Ecto neural progenitor cell (in vitro differentiated cells): ENCODE measurements at places on chromosomes 1 and 21.

DNA sequence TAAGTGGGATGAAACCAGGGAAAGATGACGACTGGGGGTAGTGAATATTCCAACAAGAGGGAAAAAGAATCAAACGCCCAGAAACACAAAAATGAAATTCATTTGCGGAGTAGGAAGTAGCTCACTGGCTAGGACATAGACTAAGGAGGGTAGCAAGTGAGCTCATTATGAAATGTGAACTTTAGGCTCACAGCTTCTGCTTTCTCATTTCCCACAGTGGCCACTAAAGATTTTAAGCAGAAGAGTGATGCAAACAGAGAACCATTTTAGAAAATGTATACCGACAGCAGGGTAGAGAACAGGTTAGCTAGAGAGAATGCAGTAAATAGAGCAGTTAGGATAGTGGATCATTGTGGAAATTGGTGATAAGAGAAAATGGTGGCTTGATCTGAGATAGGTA lies 3.5 kb downstream of the CD48 start:
- no peak for DNase-seq

- DNase-seq: no peak
These were observed 661.8 kb upstream of the CXADR start for GRCh38 chr21:16851054-16851453.

GRCh38 chr21:38908537-38908936 lies 102.8 kb downstream of the ETS2 start:
- no peak for DNase-seq

- DNase-seq: no peak
These were observed 25.3 kb downstream of the SLC30A7 start for GRCh38 chr1:100921110-100921706.

DNA sequence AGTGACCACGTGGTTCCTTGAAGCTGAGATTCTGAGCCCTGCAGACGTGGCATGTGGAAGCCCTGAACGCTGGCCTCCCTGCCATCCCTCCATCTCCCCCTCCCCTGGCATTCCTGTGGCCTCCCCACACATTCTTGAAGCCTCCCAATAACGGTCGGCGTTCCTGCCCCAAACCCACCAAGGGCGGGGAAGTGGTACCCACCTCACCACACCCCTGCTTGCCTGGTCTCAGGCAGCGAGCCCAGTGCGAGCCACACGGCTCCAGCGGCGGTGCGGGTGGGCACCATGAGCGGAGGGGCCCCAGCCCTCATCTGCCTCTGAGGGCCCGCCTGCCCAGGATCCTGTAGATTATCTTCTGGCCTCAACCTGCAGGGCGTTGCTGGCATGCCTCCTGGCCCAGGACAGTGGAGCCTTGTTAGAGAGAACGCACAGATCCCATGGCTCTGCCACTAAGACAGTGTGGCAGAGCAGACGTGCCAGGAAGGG lies 20.6 kb upstream of the PRELP start:
- DNase-seq: no peak

GRCh38 chr1:173856903-173857302 lies 10.9 kb downstream of the GAS5 start:
- DNase-seq: no peak

- peak; percentile 42 for DNase-seq
These were observed 17.2 kb upstream of the C8A start for GRCh38 chr1:56837244-56837939.

GRCh38 chr1:214002472-214002871 lies 14.7 kb downstream of the PROX1 start:
- DNase-seq: no peak

DNA sequence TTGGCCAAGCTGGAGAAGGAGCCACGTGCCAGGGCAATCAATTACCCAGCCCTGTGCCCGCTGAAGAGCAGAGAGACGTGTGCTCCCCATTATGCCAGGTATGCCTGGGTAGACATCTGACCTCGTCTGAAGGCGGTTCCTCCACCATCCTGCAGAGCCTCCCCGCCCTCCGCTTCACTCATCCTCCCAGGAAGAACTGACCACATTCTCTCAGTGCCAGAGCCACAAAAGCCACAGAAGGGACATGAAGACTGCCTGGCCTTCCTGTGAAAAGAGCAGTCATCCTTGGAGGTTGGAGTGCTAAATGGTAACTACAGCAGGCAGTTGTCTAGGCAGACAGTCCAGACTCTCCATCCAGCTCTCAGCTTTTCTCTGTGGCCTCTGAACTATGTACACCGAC lies 12.0 kb downstream of the SYT2 start:
- no peak for DNase-seq

- DNase-seq: no peak
These were observed 1232.1 kb downstream of the MRPL39 start for GRCh38 chr21:24375201-24375600.

- no peak for DNase-seq
These were observed 451.2 kb upstream of the ADGRL4 start for GRCh38 chr1:79457562-79458224.

- peak; percentile 71 for DNase-seq
These were observed 162.6 kb downstream of the RUNX1 start for GRCh38 chr21:34886240-34887104.

GRCh38 chr1:53552981-53553733 lies 94.0 kb downstream of the DMRTB1 start:
- DNase-seq: no peak

GRCh38 chr1:159752135-159752580 lies 28.6 kb upstream of the DUSP23 start:
- no peak for DNase-seq

- no peak for DNase-seq
These were observed 66.4 kb upstream of the ZNF326 start for GRCh38 chr1:89928506-89928905.

GRCh38 chr1:111219557-111220286 lies 7.8 kb upstream of the CHI3L2 start:
- no peak for DNase-seq

DNA sequence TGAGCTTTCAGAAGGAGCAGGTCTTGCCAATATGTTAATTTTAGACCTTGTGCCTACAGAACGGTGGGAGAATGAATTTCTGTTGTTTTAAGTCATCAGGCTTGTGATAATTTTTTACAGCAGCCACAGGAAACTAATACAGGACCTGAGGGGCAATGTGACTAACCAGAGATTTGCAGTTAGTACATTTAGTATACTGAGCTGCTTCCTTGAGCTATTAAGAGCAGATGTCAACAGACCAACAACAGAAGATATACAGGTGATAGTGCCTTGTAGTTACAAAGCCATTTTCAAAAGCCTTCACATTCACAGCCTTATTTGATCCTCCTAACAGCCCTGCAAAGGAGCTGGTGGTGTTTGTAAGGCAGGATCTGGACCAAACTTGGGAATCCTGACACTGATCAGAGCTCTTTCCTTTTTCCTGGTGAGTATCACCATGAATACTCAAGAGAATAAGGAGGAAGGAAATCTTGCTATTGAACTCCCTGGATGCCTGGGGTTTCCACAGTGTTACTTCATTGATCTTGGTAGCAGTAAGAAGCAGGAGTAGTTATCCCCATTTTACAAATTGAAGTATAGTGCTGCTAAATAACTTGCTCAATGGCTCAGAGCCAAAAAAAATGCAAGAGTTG lies 4.7 kb upstream of the SLAMF1 start:
- DNase-seq: no peak

DNA sequence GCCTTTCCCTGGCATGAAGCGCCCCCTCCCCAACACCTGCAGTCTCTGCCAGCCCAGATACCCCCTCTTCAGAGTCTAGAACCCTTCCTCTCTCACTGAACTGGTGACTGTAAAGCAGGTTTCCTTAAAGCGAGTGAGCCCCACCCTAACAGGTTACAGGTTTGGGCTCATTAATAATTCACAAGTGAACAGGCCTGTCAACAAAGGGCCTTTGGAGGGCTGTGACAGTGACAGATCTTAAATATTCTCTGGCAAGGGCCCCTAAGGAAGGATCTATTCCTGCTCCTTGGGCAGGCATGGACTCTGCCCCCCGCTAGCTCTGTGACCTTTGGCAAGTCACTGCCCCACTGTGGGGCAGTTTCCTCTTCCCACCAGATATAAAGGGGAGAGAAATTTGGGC lies 5.6 kb upstream of the TTC39A start:
- DNase-seq: no peak

- DNase-seq: no peak
These were observed 3.3 kb downstream of the TMEM51 start for GRCh38 chr1:15156807-15157380.

- DNase-seq: no peak
These were observed 305.9 kb downstream of the BRINP2 start for GRCh38 chr1:177476676-177477075.

GRCh38 chr1:85822696-85823095 lies 114.5 kb upstream of the ZNHIT6 start:
- no peak for DNase-seq

GRCh38 chr21:20151741-20152140 lies 846.5 kb upstream of the NCAM2 start:
- DNase-seq: no peak
